ENCODE measurements at places on chromosomes 4 and X.

GRCh38 chrX:22246620-22247019 is 26.1 kb upstream of the CBLL2 start:
- no peak for DNase-seq

DNA sequence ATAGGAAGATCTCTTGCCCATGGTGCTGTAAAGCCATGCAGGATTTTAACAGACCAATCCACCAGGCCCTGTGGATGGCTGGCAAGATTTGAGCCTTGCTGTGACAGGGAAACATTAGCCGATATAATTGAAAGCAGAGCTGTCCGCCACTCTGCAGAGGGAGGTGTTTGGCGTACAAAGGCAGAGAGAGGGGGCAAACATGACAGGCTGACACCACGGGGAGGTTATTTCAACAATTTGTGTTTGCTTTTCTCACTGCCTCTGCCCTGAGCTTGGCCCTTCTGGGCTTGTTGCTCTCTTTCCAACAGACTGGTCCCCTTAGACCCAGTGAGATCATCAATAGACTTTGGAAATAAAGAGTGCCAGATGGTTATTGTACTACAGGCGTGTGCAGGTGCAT is 59.4 kb downstream of the CLNK start:
- DNase-seq = no peak

DNA sequence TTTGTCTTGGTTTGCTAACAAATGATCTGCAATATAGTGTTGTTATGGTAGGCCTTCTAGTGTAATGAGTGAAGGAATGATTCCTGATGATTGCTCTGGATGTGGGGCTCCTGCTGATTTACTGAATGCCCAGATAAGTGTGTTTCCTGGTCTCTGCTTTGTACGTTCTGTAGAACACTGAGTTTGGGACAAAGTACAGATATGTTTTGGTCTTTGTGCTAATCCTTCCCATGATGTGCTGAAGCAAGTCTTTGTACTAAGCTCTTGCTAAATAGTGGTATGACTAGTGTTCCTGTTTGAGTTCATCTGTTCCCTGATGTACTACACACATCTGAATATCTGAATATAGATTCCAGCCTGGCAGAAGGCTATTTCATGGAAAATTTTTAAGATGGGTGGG is 36.9 kb upstream of the XIAP start:
- no peak for DNase-seq

DNA sequence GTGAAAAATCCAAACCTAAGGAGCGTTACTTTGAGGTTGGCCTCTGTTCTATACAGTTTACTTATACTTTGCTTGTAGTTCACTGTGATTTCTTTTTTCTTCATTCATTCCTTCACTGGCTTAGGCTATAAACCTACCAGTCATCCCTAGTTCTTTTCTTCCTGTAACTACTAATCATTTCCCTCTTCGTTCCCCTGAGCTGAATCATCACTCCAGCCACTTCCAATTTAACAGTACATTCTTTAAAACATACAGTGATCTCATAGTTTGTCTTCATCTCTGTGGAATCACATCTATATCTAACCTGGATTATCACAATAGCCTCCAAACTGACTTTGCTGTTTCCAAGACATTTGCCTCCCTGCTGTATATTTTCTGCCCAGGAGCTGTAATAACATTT is 25.2 kb upstream of the NPFFR2 start:
- no peak for DNase-seq

DNA sequence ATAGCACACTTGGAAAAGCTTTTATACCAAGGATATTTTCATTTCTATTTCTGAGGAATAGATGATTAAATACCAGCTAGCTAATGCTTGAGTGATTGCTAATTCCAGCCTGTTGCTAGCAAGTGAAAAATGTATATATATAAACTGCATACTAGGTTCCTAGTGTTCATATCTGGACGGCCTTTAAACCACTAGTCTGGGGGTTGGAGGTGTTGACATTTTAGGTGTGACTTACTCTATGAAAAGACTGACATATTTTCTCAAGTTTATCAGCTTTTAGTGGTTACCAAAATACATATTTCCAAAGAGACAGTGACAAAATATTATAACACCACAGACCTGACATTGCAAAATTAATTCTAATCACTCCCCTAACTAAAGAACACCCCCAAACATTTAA is 44.7 kb downstream of the MTMR8 start:
- DNase-seq = no peak

DNA sequence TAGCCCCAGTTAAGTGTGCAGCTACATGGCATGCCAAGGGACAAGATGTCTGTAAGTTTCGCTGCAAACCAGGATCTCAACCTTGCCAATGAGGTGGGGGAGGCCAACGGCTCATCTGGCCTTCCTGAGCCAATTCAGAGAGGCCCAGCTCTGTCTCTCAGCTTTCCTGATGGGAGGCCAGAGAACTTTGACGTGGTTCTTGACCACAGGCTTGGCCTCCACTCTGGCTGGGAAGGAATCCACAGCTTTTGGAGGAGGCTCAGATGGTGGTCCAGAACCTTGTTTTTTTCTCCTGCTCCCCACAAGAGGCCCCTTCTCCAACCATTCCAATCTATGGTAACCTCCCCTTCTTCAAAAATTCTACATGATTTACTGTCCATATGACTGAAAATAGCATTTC is 9.8 kb downstream of the CAPN6 start:
- DNase-seq = no peak

DNA sequence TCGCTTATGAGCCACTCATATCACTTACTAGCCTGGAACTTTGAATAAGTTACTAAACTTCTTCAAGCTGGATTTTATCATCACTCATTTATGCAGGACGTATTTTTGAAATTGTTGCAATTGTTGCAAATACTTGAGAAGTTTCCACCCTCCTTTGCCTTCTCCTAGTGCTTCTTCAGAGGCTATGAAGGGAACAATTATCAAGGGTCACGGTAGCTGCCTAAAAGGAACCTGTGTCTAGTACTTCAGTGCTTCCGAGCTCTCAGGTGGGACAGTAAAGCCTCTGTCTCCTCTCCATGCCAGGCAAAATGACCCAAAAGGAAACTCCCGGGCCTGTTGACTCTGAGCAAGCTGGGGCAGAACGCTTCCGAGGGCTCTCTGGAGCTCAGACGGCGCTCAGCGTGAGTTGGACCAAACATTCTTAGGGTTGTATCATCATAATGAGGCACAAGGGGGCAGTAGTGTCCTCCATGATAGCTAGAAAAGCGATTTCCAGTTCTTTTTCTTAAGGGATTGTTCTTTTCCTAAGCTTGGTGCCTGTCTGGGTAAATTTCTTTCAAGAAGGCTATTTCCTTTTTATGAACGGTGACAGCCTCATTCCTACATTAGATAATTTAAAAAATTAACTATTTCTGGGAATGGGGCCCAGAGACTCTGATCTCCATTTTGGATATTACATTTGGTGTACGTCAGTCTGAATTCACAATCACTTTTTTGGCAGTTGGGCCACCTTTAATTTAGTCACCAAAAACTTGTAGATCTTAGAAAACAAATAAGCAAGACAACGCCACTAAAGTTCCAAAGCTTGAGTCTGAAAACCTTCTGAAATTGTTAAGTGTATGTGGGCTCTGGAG is 73.1 kb downstream of the PACRGL start:
- DNase-seq = no peak
